Ureter (tissue), 1 donor: ENCODE measurements at places on chromosomes 5 and 9.

- no peak for DNase-seq
Observed at GRCh38 chr5:37664551-37664950, 175.3 kb downstream of the GDNF start.

DNA sequence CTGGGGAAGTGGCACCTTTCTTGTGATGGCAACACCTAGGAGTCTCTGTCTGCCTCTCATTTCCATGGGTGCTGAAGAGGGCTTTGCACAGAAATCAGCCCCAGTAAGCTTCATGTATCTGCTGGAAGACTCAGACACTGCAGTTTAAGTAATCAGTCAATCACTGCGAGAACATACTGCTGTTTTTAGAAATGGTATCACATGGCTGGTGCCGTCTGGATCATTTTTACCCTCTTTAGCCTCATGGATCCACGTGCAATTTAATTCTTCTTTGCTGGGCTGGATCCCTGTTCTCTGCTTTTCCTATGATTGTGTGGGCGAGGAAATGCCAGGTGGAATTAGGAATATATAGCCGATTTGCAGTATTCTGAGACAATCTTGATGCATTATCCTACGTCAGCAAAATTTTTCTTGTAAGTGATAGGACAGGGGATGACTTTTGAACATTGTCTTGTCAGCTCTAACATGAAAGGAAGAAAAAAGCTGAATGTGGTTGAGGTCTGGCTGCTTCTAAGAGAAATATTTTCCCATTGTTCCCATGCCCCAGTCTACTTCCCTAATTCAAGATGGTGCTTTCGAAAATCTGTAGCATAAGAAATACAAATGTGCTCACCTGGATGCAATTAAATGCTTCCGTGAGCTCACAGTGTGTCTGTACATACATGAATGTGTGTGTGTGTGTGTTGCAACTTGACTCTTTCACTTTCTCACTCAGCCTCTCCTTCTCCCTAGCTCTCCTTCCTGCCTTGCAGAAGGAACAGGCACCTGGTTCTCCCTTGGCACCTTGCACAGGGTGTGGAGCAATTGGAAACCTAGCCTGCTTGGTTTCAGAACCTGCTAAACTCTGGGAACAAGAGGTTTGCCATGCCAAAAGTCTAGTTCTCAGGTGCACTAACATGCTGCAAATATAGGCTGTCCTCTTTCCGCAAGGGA lies 281.6 kb downstream of the NTRK2 start:
- DNase-seq, result no peak

GRCh38 chr5:100889165-100889743 lies 13.8 kb downstream of the ST8SIA4 start:
- DNase-seq, result no peak

GRCh38 chr9:4050916-4051315 lies 249.0 kb downstream of the GLIS3 start:
- no peak for DNase-seq

GRCh38 chr5:162274679-162275078 lies 207.1 kb downstream of the GABRG2 start:
- no peak for DNase-seq

GRCh38 chr9:29150606-29151005 lies 1577.3 kb upstream of the C9orf72 start:
- DNase-seq, result no peak

DNA sequence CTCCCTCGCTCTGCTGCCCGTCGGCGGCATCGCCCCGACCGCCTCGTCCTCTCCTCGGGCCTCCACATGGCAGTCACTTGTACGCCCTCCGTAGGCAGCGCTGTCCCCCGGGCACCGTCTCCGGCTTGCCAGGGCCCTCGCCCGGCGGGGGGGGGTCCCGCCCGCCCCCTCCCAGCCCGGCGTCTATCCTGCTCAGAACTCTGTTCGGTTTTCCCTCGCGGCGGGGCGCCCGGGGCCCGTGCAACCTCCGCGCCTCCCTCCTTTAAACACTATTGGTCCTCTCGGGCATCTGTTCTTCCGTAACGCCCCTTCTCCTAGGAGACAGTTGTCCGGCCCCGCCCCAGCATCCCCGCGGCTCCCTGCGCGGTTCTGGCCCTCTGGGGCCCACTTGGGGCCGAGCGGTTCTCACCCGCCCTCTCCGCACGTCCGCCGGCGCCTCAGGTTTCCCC lies 831 bp downstream of the ODF2 start:
- peak; percentile 69 for DNase-seq

DNA sequence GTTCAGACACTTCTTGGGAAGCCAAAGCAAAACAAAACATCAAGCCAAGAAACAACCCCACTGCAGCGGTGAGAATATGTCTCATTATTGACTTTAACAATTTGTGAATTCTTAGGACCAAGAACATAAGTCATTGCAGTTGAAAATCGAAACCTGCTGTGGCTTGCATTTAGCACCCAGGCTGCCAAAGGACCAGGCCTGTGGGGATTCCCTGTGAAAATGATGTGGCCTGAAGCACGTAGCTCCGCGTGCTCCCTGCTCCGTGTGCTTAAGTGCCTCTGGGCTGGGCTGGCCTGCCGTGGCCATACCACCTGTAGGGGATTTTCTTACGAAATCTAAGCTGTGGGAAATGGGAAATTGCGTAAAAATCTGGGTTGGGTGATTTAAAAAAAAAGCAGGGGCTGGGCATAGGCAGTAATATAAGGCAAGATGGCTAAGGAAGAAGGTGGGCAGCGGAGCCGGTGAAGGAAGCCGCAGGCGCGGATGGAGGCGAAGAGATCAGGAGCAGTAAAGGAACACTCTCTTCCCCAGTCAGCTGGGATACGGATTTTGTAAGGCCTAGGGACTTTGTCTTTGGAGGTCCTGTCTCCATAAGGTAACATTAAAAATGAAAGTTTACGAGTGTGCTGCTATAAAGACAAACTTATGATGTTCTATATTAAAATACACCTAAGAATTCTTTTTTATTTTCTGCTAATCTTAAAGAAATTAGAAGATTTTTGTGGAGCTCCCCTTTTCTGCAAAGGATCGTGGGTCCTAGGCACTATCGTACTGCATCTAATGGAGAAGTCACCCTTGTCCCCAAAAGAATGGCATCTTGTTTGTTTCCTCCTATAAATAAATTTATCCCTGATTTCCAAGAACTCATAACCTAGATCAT lies 189.6 kb upstream of the SEMA6A start:
- DNase-seq, result peak; percentile 53

GRCh38 chr5:160347448-160347847 lies 23.0 kb downstream of the C1QTNF2 start:
- DNase-seq, result no peak

DNA sequence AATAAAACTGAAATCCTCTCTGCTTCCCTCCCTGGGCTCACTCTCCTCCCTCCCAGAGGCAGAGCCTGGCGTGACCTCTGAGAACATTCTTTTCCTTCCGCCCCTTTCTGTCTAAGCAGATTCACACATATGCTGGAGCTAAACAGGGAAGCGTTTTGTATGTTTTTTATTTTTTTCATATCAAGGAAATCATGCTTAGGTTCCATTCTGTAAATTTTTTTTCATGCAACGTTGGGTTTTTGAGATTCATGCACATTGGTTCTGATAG lies 20.2 kb upstream of the BARHL1 start:
- DNase-seq, result no peak

- no peak for DNase-seq
Observed at GRCh38 chr5:167574464-167574863, 717.0 kb upstream of the WWC1 start.

- no peak for DNase-seq
Observed at GRCh38 chr5:63121471-63121870, 542.9 kb downstream of the LRRC70 start.

- no peak for DNase-seq
Observed at GRCh38 chr9:105836936-105837660, 142.8 kb downstream of the TMEM38B start.

DNA sequence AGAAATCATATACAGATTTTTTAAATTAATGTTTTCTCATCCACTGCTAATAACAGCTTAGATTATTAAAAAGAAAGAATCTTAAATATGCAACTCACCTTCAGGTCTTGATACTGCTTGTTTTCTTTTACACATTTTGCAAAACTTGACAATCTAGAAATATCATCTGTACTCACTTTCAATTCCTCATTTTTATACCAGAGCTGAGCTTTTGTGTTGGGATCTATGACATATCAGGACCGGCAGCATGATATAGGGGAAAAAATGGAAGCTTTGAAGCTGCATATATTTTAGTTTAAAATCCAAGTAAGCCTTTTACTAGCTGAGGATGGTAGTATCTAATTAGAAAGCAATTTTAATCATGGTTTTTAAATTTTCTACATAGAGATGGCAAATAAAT lies 75.7 kb upstream of the SMARCA2 start:
- no peak for DNase-seq

DNA sequence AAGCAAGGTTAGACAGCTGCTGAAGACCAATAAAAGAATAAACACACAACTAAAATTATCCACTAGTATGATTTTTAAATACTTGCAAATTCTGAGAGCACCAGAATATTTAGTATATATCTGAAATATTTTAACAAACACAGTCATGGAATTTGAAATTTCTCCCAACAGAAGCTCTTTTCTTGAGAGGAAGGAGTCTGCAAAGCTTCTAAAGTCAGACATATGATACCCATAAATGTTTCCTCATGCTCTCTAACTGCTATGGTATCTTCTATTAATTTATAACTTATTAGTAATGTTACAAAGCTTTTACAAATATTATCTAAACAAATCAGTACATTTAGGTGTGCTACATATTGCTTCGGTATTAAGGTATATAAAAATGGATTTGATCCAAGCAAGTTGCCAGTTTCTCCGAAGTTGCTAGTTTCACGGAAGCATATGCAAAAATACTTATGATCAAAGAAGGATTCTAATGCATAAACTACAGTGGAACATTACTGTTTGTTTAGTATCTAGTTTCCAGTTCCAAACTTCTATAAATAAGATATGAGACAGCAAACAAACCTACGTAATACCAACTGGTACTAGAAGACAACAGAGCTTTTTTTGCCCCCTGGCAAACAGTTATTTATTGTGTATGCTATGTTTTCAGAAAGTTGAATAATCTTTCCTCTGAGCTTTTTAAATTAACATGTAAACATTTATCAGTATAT lies 22.0 kb downstream of the FNIP1 start:
- no peak for DNase-seq

DNA sequence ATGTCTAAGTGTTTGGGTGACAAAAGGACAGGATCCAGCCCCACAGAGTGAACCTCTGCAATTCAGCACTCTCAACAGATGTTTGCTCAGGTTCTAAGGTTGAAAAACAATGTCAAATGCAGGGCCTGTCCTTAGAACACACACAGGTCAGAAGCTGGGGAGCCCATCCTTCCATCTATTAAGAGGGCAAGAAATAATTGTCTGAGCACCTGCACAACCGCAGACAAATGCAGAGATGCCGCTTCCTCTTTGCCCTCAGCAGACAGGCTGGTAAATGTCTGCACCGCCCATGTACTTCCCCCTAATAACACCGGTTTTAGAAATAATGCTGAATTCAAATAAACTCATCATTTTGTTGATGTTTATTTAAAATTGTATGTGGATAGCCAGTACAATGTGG lies 414.5 kb upstream of the ADAMTS16 start:
- DNase-seq, result no peak

GRCh38 chr5:145467446-145467845 lies 367.7 kb downstream of the PRELID2 start:
- no peak for DNase-seq

DNA sequence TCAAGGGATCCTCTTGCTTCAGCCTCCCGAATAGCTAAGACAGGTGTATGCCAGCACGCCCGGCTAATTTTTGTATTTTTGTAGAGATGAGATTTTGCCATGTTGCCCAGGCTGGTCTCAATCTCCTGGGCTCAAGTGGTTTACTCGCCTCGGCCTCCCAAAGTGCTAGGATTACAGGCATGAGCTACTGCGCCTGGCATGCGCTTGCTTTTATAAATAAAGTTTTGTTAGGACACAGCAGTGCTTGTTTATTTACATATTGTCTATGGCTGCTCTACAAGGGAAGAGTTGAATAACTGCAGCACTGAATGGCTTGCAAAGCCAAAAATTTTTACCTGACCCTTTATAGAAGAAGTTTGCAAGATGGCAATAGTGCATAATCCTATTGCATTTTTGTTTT lies 27.7 kb downstream of the GPR21 start:
- no peak for DNase-seq

GRCh38 chr5:6872441-6873160 lies 159.4 kb downstream of the TENT4A start:
- no peak for DNase-seq

- DNase-seq, result no peak
Observed at GRCh38 chr5:58763390-58763789, 180.5 kb downstream of the RAB3C start.

DNA sequence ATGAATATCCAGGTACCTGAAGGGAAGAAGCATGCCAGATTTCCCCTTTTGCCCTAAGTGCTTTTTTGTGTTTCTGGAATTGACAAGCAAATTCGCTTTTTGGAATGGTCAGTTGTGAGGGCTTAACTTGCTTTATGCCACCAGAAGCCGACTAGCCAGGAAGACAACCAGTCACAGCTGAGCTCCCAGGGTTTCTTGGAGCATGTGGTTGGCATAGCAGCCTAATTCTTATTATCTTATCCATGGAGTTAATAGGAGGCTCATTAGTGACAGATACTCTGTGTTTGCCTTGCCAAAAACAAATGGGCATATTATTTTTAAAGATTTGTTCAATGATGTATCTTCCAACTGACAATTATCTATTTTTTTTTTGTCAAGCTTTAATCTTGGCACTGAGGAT lies 500.7 kb downstream of the PTPRD start:
- DNase-seq, result no peak

- DNase-seq, result no peak
Observed at GRCh38 chr5:124461941-124462340, 284.5 kb downstream of the ZNF608 start.

DNA sequence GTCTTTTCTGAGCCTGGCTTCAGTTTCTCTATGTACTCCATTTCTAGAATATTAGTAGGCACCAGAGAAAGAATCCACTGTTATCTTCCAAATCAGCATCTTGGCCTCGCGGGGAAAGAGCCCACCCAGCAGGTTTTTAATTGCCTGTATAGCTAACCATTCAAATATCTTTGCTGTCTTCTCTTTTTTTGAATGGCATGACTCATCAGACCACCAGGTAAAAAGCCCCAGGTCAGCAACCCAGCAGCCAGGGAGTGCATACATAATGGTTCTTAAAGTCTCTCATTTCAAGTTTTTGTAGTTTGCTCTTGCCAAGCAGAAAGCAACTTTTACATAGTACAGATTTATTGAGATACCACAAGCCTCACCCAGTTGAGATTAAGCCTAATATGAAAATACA lies 50.7 kb downstream of the TMEM167A start:
- DNase-seq, result no peak

DNA sequence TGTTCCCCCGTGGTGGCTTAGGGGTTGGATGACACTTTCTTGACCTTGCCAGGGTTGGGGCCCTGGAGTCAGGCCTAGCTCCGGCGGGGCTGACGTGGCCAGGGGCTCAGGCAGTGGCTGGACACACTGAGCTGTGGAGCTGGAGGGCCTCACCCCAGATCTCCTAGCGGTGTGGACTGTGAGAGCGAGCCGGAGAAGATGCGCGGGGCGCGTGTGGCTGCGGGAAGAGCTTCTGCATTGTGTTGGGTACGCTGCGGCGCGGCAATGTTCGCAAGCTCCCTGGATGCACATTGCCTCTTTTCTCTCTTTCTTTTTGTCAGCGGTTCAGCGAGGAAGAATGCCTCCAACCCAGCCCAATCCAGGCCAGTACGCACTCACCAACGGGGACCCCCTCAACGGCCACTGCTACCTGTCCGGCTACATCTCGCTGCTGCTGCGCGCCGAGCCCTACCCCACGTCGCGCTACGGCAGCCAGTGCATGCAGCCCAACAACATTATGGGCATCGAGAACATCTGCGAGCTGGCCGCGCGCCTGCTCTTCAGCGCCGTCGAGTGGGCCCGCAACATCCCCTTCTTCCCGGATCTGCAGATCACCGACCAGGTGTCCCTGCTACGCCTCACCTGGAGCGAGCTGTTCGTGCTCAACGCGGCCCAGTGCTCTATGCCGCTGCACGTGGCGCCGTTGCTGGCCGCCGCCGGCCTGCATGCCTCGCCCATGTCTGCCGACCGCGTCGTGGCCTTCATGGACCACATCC lies 4.8 kb downstream of the NR2F1 start:
- DNase-seq, result no peak
